Activated CD4-positive, alpha-beta memory T cell treated with anti-CD3 and anti-CD28 coated beads for 36 hours (primary cell): ENCODE measurements at places on chromosomes 6 and 20.
A peak's percentile ranks its signal among the peaks of the same experiment; 100 is the strongest.

DNA sequence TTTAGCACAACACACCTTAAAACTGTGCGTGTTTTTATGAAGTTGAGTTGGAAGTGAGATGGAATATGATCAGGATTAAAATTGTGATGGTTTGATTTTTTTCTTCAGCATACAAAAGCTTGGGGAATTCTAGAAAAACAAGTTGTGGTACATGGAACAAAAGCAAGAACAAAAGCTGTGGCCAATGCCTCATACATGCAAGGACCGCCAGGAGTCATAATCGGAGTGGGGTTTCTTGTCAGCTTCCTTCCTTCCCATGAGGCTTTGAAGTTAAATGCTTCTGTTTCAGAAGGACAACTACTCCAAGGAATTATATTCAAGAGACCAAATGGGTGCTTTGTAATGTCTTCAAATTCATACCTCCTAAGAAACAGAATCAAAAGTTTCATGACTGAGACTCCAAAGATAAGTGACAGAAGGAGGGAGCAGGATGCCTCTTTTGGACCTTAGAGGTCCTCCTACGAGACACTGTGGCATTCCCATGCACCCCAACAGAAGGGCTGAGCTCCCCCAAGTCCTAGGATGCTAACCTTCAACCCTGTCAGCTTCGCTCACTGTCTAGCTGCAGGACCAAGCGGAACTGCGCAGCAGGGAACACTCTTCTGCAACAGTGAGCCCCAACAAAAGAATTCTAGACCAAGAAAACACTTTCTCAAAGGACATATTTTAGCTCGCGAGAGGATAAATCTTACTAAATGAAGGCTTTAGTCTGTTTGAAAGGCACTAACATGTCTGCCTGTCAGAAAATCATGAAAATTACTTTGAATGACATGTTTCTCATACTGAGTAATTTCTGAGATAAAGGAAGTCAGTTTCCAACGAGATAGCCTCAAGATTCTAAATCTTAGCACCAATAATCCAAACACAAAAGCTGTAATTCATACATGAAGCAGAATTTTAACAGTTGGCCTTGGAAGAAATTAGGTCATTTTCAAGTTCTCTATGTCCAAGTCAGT, 108.5 kb upstream of the NHSL1 start:
- DNase-seq: no peak

- DNase-seq: no peak
Measured at GRCh38 chr20:57922083-57922482, 212.3 kb upstream of the PMEPA1 start.

DNA sequence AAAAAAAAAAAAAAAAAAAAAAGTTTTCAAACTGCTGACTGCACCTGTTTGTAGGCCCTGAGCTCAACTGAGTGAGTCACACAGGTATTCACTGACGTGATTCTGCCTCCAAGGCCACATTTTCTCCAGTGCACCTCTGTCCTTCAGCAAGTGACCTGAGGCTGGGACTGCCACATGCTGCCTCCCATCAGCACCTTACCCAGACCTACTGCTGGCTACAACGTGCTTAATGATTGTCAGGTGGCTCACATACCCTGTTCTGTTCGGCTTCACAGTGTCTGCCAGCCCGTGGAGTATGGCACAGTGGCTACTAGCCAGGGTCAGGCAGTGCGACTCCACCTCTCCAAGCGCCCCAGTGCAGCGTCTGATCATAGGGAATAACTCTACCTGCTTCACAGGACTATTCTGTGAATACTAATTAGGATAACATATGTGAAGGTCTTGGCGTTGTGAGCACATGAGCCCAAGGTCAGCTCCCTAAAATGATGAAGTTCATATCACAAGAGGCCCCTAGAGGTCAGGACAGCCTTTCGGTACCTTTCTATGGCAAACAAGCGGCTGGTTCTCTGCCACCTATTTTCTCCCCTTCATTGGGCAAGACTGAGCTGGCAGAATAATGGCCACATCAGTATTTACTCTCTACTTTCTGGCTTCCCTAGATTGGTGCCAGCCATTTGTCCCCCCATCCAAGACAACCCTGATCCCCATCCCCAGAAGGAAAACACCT, 28.1 kb downstream of the RIPOR3 start:
- peak; percentile 27 for DNase-seq

DNA sequence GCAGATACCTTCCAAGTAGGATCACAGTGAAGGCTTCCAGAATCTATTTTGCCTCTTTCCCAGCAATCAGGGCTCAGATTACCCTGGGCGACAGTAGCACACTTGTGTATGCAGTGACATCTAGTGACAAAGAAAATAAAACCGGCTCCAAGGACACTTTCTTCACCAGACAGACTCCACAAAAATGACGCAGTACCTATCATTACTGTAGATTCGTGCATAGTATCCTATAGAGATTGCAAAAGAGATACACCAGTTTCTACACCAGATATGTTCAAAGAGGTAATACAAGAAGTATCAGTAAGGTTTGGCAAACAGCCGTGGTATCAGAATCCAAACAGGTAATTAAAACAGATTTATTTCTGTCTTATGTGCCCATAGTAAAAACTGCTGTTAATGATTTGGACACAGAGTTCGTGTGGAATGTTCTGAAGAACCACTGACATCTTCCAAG, 600.4 kb upstream of the JAG1 start:
- DNase-seq: no peak
